Osteocyte (in vitro differentiated cells): ENCODE measurements at places on chromosomes 2 and 18. TPM values are rescaled to one million over a fixed set of nuclear protein-coding genes. Genes with fewer than 3 reads are reported as not detected.
A peak's percentile ranks its signal among the peaks of the same experiment; 100 is the strongest.

The DSC3 gene
- 5.6 and 5.8 TPM in 2 replicates for total RNA-seq

DNA sequence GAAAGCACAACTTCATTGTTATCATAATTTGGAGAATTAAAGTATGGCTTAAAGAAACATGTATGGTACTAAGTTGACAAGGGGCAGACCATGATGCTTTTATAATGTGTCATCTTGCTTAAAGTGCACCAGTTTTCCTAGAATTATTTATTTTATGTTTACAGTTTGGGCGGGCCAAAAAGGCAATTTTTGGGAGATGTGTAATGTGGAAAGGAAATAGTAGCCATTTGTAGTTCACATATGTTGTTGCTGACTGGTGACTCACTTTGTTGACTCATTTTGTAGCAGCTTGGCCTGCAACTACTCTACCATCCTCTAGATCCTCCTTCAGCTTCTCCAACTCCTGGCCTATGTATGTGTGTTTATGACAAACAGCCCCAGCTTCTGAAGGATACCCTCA is 7.7 kb downstream of the ZSCAN30 start:
- no peak for DNase-seq
- no peaks in the 10 kb centered on the region for H3K27me3 ChIP-seq

- H3K27me3 ChIP-seq: peaks cover 3% of the 10 kb centered on the region
- H3K27ac ChIP-seq: peak overlapping the region; percentile 27
- no peak overlapping the region for H3K4me3 ChIP-seq
- H3K4me1 ChIP-seq: peaks cover 32% of the 10 kb centered on the region
- peaks cover 25% of the 10 kb centered on the region for H3K36me3 ChIP-seq
These were observed 11.9 kb downstream of the FRZB start for GRCh38 chr2:182854375-182855105.

The KIAA2012 gene
- total RNA-seq: not detected in 2 replicates

- no peaks in the 10 kb centered on the region for H3K36me3 ChIP-seq
- DNase-seq: no peak
- H3K4me3 ChIP-seq: no peak overlapping the region
- no peaks in the 10 kb centered on the region for H3K27me3 ChIP-seq
- H3K27ac ChIP-seq: no peak overlapping the region
These were observed 118.1 kb upstream of the SLC39A10 start for GRCh38 chr2:195538937-195539336.

GRCh38 chr18:69838003-69838402 is 109.7 kb downstream of the CD226 start:
- H3K27ac ChIP-seq: no peak overlapping the region
- no peak overlapping the region for H3K4me3 ChIP-seq
- H3K27me3 ChIP-seq: no peaks in the 10 kb centered on the region
- H3K36me3 ChIP-seq: no peaks in the 10 kb centered on the region
- no peak for DNase-seq

- no peak for DNase-seq
- peak overlapping the region; percentile 90 for H3K27ac ChIP-seq
- no peaks in the 10 kb centered on the region for H3K27me3 ChIP-seq
- peak overlapping the region; percentile 52 for H3K4me3 ChIP-seq
These were observed 37.4 kb downstream of the LYPD6B start for GRCh38 chr2:149075853-149076252.

GRCh38 chr18:22567794-22568193 is 150.1 kb upstream of the CTAGE1 start:
- H3K27ac ChIP-seq: no peak overlapping the region
- H3K27me3 ChIP-seq: peaks cover 22% of the 10 kb centered on the region
- no peaks in the 10 kb centered on the region for H3K36me3 ChIP-seq
- no peak for DNase-seq

The KCTD1 gene
- total RNA-seq: 25.7 and 28.9 TPM in 2 replicates

DNA sequence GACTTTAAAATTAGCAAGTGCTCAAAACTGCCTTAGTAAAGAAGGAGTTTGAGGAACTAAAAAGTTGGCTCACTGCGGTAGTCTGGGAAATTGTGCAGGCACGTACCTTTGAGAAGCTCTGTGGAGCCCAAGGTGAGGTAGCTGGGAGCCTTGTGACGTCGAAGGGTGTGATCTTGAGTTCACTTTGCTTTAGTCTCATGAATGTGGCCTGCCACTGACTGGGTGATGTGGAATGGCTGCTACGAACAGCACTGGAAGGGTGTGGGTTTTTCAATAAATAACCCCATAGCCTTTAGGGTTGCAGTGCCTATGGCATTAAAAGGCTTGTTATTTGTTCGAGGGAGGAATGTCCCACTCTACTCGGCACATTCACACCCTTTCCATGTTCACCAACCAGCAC is 312.3 kb downstream of the PRKCE start:
- H3K27ac ChIP-seq: peak overlapping the region; percentile 68
- no peak overlapping the region for H3K4me3 ChIP-seq
- no peak for DNase-seq
- no peaks in the 10 kb centered on the region for H3K36me3 ChIP-seq
- H3K27me3 ChIP-seq: no peaks in the 10 kb centered on the region
